ENCODE measurements at places on chromosomes 7 and 10.

- DNase-seq = no peak
These were observed 1084.1 kb upstream of the PHF14 start for GRCh38 chr7:9889554-9889953.

DNA sequence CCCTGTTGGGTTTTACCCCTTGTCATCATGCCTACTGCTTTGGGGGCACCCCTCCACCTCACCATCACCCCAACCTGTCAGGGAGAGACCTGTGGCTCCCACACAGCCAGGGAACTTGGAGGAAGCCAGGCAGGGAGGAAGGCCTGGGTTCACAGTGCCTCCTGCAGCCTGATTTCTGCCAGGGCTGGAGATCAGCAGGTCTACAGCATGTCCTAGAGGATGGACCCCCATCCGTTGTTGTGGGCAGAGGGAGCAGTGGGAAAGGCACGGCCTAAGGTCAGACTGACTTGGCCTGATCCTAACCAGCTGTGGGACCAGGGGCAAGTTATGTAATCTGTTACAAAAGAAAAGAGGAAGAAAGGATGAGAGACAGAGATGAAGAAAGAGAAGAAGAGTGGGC, 28.2 kb downstream of the ZCCHC24 start:
- DNase-seq = no peak

DNA sequence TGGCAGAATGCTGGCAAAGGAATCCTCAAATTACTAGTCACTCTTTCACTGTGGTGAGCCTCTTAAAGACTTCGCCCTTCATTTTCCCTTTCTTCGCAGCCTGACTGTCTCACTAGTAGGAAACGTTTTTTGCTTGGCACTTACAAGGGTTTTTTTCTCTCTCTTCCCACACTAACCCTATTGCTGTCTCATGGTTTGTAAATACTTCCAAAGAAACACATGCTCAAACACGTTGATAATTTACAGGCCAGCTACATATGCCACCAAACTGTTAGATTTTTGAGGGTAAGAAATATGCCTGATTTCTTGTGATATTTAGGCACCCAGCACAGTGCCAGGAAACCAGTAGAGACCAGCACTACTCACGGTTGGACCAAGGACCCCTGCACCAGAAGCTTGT, 248.3 kb upstream of the YAE1 start:
- no peak for DNase-seq

DNA sequence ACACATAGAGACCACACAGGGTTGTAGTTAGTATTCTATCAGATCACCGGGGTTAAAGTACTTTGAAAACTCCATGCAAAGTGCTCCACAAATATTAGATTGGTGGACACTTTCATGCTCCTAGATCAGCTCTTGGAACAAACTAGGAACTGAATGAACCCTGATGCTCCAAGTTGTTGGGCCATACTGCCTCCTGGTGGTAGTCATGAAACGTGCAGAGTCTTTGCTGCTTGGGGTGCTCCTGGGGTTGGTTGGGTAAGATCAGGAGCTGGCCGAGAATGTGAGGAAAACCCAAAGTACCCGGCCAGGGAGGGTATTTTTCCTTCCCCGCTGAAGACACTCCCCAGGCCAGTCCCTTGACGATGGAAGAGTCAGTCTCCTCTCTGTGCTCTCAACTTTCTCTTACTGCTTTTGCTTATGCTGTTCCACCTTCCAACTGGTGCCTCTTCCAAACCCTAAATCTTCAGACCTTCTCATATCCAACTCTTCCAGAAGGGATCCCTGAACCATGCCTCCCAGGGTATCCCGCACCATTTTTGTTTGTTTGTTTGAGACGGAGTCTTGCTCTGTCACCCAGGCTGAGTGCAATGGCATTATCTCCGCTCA, 918 bp upstream of the RPEL1 start:
- DNase-seq = peak; percentile 0

DNA sequence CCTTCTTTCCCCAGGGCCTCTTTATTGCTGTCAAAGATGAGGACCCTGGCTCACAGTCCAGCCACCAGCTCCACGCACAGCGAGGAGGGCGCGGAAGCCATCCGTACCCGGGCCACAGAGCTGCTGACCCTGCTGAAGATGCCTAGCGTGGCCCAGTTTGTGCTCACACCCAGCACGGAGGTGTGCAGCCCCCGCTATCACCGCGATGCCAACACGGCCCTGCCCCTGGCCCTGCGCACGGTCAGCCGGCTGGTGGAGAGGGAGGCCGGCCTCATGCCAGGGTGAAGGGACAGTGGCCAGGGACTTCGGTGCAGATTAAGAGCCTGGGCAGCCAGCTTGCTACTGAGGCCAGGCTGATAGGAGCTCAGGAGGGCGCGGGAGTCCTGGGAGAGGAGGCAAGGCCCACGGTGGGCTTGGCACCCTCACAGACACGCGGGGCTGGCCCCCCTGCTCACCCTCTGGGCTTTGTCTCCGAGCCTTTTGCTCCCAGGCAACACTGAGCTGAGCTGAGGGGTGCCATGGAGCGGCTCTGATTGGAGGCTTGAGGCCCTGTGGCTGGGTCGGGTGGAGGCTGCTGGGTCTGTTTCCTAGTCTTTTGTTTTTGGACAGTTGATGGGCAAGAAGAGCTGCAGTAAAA, 15.8 kb downstream of the AP5Z1 start:
- DNase-seq = no peak

GRCh38 chr7:85356916-85357315, 170.1 kb upstream of the SEMA3D start:
- no peak for DNase-seq
